Esophagus (tissue), 2 donors: ENCODE measurements at places on chromosomes 11 and 22. TPM values are rescaled to one million over a fixed set of nuclear protein-coding genes. Genes with fewer than 3 reads are reported as not detected.

The APLNR gene
- 0.54 TPM for polyA plus RNA-seq

The YIF1A gene
- polyA plus RNA-seq: 51.6 TPM

The RAB38 gene
- polyA plus RNA-seq: 57.4 TPM

The LAYN gene
- polyA plus RNA-seq: 2.9 TPM

The MRGPRF gene
- polyA plus RNA-seq: 5.3 TPM

The PARVG gene
- 3.1 TPM for polyA plus RNA-seq

The SCGB1A1 gene
- 5.5 TPM for polyA plus RNA-seq
